ENCODE measurements at places on chromosomes 1 and 21.

DNA sequence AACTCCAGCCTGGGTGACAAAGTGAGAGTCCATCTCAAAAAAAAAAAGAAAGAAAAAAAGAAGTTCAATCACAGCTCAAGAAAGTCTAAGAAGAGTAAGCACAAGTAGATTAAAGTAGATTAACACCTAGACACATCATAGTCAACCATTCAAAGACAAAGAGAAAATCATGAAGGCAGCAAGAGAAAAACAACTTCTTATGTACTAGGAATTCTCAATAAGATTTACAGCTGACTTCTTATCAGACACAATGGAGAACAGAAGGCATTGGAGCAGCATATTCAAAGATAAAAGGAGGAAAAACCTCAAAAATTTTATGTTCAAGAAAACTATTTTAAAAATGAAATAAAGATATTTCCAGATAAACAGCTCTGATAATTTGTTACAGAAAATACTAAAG, 147.3 kb downstream of the LBR start:
- H3K27ac ChIP-seq, result no peak overlapping the region
- no peaks in the 10 kb centered on the region for H3K27me3 ChIP-seq
- no peaks in the 10 kb centered on the region for H3K36me3 ChIP-seq

DNA sequence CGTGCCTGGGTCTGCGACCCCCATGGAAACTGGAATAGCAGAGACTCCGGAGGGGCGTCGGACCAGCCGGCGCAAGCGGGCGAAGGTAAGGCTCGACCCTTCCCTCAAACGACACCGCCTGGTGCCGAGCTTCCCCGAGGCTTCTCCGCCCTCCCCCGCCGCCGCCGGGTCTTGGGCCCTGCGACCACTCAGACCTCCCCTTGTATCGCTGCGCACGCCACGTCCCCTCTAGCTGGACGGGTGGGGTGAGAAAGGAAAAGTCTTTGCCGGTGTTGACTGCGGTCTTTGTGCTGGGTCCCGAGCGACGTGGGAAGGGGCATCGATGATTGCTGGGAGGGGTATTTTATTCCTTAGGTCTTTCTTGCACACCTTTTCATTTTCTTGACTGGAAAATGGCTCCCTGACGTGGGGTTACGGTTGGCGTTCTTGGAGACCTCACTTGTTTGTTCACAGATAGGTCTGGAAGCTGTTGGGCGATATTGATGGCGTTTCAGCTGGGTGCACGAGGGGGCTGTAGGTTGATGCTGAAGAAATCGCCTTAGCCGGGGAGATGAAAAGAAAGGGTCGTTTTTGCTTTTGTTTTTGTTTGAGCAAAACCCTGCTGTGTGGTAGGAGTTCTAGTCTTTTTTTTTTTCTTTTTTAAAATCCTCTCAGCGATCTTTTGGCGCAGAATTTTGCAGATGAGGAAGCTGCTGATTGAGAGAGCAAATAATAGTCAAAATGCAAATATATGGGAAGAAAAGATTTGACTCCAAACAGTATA, 776 bp downstream of the KDM1A start:
- H3K27ac ChIP-seq, result peak overlapping the region; percentile 86
- peaks cover 5% of the 10 kb centered on the region for H3K4me1 ChIP-seq
- no peak for DNase-seq
- no peaks in the 10 kb centered on the region for H3K36me3 ChIP-seq
- H3K27me3 ChIP-seq, result no peaks in the 10 kb centered on the region

GRCh38 chr1:78370356-78370755, 120.4 kb upstream of the PTGFR start:
- DNase-seq, result no peak
- no peaks in the 10 kb centered on the region for H3K27me3 ChIP-seq
- no peaks in the 10 kb centered on the region for H3K36me3 ChIP-seq

GRCh38 chr1:43704838-43705237, 2.5 kb upstream of the ST3GAL3 start:
- no peak overlapping the region for H3K4me3 ChIP-seq
- H3K4me1 ChIP-seq, result peaks cover 13% of the 10 kb centered on the region
- no peaks in the 10 kb centered on the region for H3K27me3 ChIP-seq
- DNase-seq, result no peak
- no peak overlapping the region for H3K27ac ChIP-seq
- H3K36me3 ChIP-seq, result peaks cover 9% of the 10 kb centered on the region

GRCh38 chr1:209929751-209930150, 8.3 kb upstream of the SYT14 start:
- H3K27ac ChIP-seq, result no peak overlapping the region
- no peaks in the 10 kb centered on the region for H3K4me1 ChIP-seq
- H3K4me3 ChIP-seq, result no peak overlapping the region

GRCh38 chr1:60281360-60281932, 207.9 kb upstream of the C1orf87 start:
- H3K27ac ChIP-seq, result no peak overlapping the region
- no peak for DNase-seq
- H3K36me3 ChIP-seq, result no peaks in the 10 kb centered on the region
- no peaks in the 10 kb centered on the region for H3K27me3 ChIP-seq
- H3K4me3 ChIP-seq, result no peak overlapping the region
- H3K4me1 ChIP-seq, result no peaks in the 10 kb centered on the region

GRCh38 chr1:89833183-89834082, 12.6 kb downstream of the LRRC8D start:
- no peaks in the 10 kb centered on the region for H3K27me3 ChIP-seq
- no peaks in the 10 kb centered on the region for H3K4me1 ChIP-seq
- DNase-seq, result no peak
- H3K4me3 ChIP-seq, result no peak overlapping the region

GRCh38 chr1:74375376-74375775, 137.0 kb downstream of the LRRC53 start:
- no peak overlapping the region for H3K4me3 ChIP-seq
- no peaks in the 10 kb centered on the region for H3K27me3 ChIP-seq
- H3K4me1 ChIP-seq, result no peaks in the 10 kb centered on the region
- no peak for DNase-seq

- no peak overlapping the region for H3K27ac ChIP-seq
- H3K27me3 ChIP-seq, result no peaks in the 10 kb centered on the region
- H3K4me1 ChIP-seq, result no peaks in the 10 kb centered on the region
Observed at GRCh38 chr1:218850367-218850766, 323.3 kb upstream of the LYPLAL1 start.

GRCh38 chr1:37064039-37064438, 29.7 kb upstream of the GRIK3 start:
- no peaks in the 10 kb centered on the region for H3K4me1 ChIP-seq
- no peak for DNase-seq
- H3K4me3 ChIP-seq, result no peak overlapping the region
- H3K27me3 ChIP-seq, result no peaks in the 10 kb centered on the region
- no peaks in the 10 kb centered on the region for H3K36me3 ChIP-seq

GRCh38 chr1:204361341-204361771, 1.6 kb upstream of the PLEKHA6 start:
- no peak overlapping the region for H3K27ac ChIP-seq
- no peak overlapping the region for H3K4me3 ChIP-seq
- H3K36me3 ChIP-seq, result no peaks in the 10 kb centered on the region
- DNase-seq, result no peak
- peaks cover 21% of the 10 kb centered on the region for H3K27me3 ChIP-seq

- no peak for DNase-seq
- no peaks in the 10 kb centered on the region for H3K36me3 ChIP-seq
- peaks cover 4% of the 10 kb centered on the region for H3K4me1 ChIP-seq
- no peak overlapping the region for H3K27ac ChIP-seq
- H3K27me3 ChIP-seq, result peaks cover 33% of the 10 kb centered on the region
- no peak overlapping the region for H3K4me3 ChIP-seq
Observed at GRCh38 chr1:205561501-205562203, 57.2 kb downstream of the CDK18 start.

DNA sequence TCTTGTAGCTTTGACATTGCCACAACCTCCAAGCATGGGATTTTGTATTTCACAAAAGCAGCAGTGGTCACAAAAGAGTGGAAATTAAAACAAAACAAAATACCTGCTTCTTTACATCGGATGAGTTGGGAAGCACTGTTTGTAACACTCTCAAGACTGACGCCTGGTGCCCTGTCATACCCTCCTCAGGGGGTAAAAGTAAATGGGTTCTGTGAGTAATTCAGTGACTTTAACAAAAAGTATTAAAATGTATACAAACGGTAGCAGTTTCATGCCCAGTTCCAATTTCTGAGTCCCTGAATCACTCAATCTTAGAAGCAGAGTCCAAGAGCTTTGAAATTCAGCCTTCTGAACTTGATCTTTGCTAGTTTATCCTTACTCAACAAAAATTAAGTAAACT, 152.5 kb downstream of the TIAM1 start:
- H3K27ac ChIP-seq, result no peak overlapping the region
- no peaks in the 10 kb centered on the region for H3K4me1 ChIP-seq
- no peak for DNase-seq
- H3K27me3 ChIP-seq, result no peaks in the 10 kb centered on the region

DNA sequence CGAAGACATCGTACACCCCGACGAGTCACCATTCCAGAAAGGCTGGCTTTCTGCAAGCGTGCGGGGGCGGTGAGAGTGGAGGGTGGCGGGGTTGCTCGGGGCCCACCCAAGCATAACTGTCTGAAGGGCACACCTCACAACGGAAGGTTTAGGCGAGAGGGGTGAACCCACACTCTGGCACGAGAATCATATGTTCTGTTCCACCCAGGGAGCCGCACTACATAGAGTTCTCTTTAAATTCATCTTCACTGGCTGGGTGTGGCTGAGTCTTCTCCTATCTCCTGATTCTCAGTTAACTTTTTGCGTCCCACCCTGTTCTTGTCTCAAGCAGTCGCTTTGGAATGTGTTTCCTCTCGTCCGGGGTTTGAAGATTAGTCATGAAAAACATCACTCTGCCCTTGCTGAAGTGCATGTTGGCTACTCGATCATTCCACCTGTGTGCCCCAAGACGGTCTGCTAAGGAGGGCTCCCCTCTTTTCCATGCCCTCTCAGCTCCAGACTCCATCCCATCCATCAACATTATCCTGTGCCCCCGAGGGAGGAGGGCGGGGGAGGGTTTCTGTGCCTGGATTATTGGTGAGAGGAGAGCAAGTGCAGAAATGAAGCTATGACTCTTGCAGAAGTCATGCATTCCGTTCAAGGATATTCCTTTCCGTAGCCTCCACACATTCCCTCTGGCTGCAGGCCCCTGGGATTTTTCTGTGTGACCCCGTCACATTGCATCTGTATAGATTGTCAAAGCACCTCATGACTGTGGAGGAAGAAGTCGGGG, 53.5 kb upstream of the CD34 start:
- no peaks in the 10 kb centered on the region for H3K27me3 ChIP-seq
- no peaks in the 10 kb centered on the region for H3K36me3 ChIP-seq
- peak overlapping the region; percentile 66 for H3K4me3 ChIP-seq
- peak overlapping the region; percentile 89 for H3K27ac ChIP-seq
- DNase-seq, result no peak
- peaks cover 22% of the 10 kb centered on the region for H3K4me1 ChIP-seq

Data from esophagus squamous epithelium (tissue), 5 donors.